Dorsolateral prefrontal cortex (tissue), 122 donors: ENCODE measurements at places on chromosomes 1 and 21.

GRCh38 chr1:80217377-80217986 is 1211.0 kb upstream of the ADGRL4 start:
- no peak for DNase-seq

DNA sequence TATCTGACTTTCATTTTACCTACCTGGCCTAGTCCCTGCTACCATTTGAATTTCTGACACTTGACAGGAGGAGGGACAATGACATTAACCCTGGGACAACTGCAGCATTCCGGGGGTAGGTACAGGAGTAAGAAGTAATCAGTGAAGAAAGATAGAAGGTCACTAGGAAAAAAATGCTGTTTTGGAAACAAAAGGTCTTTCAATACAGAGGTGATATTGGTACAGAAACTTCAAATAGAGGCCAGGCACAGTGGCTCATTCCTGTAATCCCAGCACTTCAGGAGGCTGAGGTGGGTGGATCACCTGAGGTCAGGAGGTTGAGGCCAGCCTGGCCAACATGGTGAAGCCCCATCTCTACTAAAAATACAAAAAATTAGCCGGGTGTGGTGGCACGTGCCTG is 68.4 kb downstream of the SELENOF start:
- no peak for DNase-seq

- no peak for DNase-seq
These were observed 6.8 kb downstream of the RPE65 start for GRCh38 chr1:68442822-68443556.

GRCh38 chr1:25217015-25217414 is 15.3 kb downstream of the SYF2 start:
- DNase-seq: no peak

GRCh38 chr1:6998267-6998666 is 213.0 kb downstream of the CAMTA1 start:
- no peak for DNase-seq

- no peak for DNase-seq
These were observed 128.1 kb downstream of the HHAT start for GRCh38 chr1:210456731-210457255.
